Kidney capillary endothelial cell (primary cell): ENCODE measurements at places on chromosomes 2 and 18.

DNA sequence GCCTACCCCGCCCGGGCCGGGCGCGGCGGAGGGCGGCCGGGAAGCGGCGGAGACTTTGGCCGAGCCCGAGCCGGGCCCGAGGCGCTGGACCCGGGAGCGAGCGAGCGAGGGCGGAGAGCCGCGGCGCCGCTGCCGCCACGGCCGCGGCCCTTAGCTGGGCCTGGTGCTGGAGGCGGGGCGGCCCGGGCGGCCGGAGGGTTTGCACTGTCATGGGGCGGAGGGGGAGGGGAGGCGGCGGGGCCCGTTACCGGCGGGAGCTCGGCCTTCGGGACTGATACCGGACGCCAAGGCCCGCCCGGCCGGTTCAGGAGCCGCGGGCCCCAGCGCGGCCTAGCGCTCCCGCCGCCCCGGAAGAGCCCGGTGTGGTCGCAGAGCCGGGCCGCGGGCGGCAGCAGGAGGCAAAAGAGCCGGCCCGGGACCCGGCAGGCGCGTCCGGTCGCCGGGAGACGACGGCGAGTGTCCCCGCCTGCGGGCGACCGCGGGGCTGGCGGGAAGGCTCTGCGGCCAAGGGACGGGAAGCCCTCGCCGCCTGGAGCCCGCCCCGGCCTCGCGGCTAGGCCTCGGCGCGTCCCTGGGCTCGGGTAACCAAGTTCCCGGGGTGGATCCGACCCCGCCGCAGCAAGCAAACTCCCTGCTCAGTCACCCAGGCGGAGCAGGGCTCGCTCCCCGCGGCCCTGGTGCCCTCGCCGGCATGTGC is 697 bp downstream of the KCMF1 start:
- DNase-seq: peak; percentile 20

DNA sequence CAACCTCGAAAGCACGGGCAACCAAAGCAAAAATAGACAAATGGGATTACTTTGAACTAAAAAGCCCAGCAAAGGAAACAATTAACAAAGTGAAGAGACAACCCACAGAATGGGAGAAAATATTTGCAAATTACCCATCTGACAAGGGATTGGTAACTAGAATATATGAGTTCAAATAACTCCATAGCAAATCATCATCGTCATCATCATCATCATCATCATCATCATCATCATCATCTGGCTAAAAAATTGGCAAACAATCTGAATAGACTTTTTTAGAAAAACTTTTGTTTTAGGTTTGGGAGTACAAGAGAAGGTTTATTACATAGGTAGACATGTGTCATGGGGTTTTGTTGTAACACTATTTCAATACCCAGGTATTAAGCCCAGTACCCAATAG is 1239.3 kb upstream of the FAM98A start:
- no peak for DNase-seq

- DNase-seq: no peak
These were observed 633 bp upstream of the PPIG start for GRCh38 chr2:169583518-169583917.

- DNase-seq: no peak
These were observed 16.9 kb downstream of the CYP26B1 start for GRCh38 chr2:72130659-72131360.

GRCh38 chr2:171655586-171655985 is 31.7 kb upstream of the DYNC1I2 start:
- DNase-seq: no peak

- DNase-seq: no peak
These were observed 784.6 kb downstream of the RNF144A start for GRCh38 chr2:7701791-7702190.

- DNase-seq: no peak
These were observed 6.5 kb upstream of the FN1 start for GRCh38 chr2:215442401-215442787.

GRCh38 chr2:96195410-96196066 is 13.1 kb downstream of the STARD7 start:
- no peak for DNase-seq

DNA sequence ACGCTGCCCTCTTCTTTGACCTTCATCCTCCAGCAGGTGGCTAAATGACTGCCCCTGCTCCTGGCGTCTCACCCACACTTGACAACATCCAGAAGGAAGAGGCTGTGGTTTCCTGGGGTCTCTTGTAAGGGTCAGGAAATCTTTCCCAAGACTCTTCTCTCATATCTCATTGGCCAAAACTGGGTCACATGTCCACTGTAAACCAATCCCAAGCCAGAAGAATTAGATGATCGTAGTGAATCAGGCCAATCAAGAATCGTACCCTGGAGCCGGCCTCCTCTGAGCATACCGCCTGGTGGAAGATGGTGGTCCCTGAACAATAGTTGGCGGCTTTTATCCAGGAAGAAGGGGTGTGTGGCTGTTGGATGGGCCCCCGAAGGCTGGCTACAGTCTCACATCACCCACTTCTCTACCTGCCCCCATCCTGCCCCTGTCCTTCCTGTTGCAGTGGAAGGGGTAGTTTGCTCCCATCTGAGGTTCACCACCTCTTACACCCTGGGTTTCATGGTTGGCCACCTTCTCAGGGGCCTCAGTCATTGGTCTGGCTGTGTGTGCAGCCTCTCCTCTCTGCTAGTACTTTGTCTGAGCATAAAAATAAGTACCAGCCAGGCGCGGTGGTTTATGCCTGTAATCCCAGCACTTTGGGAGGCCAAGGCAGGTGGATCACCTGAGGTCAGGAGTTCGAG is 3.8 kb downstream of the SAG start:
- DNase-seq: no peak

GRCh38 chr2:134008837-134009236 is 245.0 kb upstream of the MGAT5 start:
- DNase-seq: no peak

DNA sequence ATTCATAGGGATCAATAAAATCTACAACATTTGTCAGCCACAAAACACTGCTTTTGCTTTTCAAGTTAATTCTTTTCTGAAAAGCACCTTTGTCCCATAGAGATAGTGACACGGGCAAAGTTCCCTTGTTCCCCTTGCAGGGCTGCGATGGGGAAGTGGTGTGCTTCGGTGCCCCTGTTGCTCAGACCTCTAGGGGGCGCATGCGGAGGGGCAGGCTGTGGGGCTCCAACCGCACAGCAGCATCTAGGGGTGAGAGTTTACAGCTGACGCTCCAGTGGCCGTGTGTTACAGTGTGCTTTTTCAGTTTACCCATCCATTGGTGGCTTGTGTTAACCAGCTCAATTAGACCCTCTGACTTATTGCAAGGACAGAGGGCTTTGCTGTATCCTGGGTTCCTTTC is 1432.2 kb upstream of the ACVR2A start:
- no peak for DNase-seq

GRCh38 chr2:10629819-10630532 is 59.8 kb downstream of the NOL10 start:
- DNase-seq: no peak

DNA sequence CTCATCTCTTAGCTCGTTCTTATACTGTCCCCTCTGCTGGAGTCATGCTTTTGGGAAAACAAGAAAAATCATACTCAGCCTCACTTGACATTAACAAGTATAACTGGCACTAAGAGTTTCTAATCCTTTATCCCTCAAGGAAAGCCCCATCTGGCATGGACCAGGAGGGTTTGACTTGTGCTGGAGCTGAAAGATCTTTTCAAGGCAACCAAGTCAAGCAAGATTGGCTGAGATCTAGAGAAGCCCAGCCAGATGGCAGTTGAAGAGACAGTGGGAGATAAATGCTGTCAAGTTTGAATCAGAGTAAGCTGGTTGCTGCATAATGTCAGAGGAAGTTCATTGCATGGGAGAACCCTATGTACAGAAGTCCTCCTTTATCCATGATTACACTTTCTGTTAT is 336.5 kb upstream of the LRP1B start:
- no peak for DNase-seq

DNA sequence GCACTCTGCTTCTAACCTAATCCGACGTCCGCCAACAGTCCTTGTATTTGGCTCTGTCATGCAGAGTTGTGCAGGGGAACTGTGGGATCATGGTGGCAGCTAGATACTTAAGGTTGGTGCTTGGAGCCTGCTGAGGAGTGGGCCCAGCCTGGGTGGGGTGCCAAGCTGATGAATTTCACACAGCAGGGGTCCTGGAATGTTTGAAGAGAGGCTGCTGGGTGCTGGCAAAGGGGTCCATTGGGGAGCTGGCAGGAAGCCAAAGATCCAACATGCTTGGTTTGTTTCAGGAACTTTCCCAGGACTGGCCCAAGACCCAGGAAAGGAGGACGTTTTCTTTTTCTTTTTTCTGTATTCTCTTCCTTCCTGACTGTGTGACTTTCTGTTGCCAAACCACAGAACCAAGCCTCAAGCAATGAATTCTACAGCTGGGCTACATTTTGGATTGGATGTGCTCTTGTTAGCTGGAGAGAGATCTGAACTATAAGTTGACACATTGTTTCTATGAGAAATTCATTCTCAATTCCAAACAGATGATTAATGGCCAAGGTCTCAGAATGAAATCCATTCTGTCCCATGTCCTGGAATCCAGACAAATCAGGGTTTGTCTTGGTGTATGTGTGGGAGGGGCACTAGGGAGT is 49.9 kb downstream of the DHRS9 start:
- DNase-seq: no peak

- DNase-seq: no peak
These were observed 190.3 kb downstream of the C1D start for GRCh38 chr2:67872481-67872880.

DNA sequence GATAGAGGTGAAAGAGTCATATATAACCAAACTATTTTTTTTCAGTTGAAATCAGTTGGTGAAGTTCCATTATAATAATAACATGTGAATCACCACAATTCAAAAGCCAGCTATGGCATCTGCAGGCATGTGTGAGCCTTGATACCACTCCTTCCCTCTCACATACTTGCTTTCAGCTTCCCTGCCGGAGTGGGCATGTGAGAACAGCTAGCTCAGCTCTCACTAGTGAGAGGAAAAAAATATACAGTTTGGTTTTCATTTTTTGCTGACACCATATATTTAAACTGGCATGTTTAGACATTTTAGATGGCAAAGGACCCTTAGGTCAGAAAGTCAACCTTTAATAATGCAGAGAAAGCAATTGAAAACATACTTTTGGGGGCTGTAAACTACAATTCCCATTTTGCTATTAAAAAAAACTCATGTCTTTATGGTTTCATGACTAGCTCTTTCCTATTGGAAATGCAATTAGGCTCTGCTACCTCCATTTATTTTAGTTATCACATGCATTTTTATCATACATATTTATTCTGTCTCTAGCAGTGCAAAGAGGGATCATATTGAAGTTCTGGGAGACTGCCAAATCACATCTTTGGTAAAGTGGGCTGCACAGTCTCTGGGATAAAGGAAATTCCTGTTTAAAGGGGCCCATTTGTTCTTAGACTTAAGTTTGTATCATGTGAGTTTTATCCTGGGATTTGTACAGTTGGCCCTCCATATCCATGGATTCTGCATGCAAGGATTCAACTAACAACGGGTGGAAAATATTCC is 33.2 kb upstream of the SLC40A1 start:
- DNase-seq: peak; percentile 38

DNA sequence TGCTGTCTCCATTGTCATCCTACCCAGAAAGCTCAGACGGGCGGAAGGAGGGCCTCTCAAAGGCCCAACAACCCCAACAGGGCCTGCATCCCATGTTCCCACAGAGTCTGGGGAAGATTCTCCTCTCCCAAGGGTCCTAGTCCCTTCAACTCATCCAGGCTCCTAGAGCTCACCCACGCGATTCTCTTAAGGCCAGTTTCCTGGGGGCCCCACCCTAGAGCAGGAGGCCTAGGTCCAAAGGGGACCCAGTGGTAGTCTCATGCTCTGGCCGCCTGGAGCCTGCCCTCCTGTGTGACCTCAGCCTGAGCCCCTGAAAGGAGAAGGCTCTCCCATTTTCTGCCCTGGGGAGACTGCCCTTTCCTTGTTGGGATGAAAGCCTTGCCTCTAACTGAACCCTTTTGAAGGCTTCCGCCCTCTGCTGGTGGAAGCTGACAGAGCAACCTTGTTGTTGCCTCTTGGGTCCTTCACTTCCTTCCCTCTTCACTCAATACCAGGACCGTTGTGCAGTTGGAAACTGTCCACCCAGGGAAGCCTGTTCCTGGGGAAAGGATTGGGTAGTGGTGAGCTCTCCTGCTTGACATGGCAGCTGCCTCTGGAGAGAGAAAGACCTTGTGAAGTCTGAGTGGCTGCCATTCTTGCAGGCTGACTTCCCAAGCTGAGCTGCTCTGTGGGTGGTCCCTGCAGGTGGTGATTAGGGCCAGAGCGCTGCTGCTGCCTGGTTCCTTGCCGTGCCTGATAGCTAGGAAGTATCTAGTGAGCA is 86.0 kb upstream of the ALPP start:
- DNase-seq: peak; percentile 20

GRCh38 chr2:202278036-202278760 is 12.6 kb downstream of the NOP58 start:
- DNase-seq: peak; percentile 49
